ENCODE measurements at places on chromosomes 13 and 19. TPM values are rescaled to one million over a fixed set of nuclear protein-coding genes. Genes with fewer than 3 reads are reported as not detected.

DNA sequence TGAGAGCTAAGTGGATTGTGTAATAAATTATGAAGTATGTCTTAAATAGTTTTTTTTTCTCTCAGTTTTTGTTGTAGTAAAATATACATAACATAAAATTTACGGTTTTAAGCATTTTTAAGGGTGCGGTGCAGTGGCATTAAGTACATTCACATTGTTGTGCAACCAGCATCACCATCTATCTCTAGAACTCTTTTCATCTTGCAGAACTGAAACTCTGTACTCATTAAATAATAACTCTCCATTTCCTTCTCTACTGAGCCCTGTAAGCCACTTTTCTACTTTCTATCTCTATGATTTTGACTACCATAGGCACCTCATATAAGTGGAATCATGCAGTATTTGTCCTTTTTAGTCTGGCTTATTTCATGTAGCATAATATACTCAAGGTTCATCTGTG lies 87.1 kb downstream of the GJA3 start:
- DNase-seq = no peak

DNA sequence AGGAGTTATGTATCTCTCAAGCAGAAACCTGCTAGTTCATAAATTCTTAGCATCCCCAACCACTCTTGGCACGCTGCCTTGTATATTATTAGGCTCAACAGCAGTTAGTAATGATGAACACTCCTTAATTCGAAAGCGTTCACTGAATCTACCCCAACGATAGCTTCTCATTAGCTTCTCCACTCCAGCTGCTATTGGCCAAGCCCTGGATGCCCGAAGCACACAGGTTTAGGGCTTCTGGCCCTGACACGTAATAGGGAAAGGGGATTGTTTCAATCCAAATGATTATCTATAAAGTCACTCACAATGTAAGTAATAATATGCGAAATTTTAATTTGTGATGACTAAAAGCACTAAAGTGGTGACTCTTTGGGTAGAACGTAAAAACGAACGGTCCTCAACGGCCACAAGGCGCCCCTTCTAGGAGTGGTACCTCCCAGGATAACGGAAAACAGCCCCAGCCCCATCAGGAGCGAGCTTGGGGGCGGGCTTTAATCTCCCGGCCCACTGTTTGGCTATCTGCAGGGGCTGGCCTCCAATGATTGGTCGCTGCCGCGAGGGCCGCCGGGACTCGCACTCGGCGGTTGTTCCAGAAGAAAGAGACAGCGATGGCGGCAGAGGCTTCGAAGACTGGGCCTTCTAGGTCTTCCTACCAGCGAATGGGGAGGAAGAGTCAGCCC lies at the start of gene RNF17:
Gene RNF17, plus strand, starts transcription at position 574 of the 680 bp plus-strand sequence. Its CDS starts 35 bp downstream, at position 609.
- no peak for DNase-seq

Gene MIER2
- polyA plus RNA-seq = 13.3 TPM

- peak; percentile 5 for DNase-seq
Observed at GRCh38 chr19:8302357-8302691, 5.8 kb downstream of the CD320 start.

- no peak for DNase-seq
Observed at GRCh38 chr13:52712385-52712784, 27.2 kb downstream of the CNMD start.
